ENCODE measurements at places on chromosomes 12 and 14.
A peak's percentile ranks its signal among the peaks of the same experiment; 100 is the strongest.

GRCh38 chr14:30849354-30849753 lies 25.0 kb upstream of the COCH start:
- no peak for DNase-seq

GRCh38 chr12:30440826-30441602 lies 254.7 kb downstream of the IPO8 start:
- DNase-seq, result peak; percentile 27

DNA sequence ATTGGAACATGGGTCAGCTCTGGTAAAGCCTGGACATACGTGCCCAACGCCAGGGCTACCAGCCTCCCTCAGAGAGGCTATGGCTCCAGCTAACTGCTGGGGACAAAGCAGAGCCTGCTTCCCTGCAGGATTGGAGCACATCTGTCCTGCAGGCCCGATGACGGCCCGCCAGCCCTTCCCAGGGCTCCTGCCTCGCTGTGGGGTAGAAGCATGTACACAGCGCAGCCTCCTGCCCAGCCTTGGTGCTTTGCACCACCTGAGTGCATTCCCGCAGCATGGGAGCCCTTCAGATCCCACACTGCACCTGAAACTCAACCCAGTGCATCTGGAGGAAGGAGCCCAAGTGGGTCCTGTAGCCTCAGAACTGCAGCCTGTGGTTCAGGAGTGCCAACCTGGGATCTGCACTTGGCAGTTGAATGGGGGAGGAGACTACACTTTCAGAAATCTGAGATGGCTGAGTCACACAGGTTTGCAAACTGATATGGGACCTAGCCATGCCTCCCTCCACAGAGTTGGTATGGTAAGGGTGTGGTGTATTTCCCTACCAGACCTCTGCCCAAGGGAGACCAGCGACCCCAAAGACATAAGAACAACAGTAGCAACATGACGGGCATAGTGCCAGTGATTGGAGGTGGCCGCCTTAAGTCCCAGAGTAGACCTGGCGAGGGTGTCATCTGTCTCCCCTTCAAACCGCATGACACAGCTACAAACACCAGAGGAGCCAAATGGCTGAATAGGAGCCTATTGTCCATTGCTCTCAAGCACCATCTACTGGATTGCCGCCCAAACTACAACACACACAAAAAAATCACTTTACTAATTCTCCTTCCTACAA lies 273.9 kb upstream of the MIS18BP1 start:
- DNase-seq, result peak; percentile 44

DNA sequence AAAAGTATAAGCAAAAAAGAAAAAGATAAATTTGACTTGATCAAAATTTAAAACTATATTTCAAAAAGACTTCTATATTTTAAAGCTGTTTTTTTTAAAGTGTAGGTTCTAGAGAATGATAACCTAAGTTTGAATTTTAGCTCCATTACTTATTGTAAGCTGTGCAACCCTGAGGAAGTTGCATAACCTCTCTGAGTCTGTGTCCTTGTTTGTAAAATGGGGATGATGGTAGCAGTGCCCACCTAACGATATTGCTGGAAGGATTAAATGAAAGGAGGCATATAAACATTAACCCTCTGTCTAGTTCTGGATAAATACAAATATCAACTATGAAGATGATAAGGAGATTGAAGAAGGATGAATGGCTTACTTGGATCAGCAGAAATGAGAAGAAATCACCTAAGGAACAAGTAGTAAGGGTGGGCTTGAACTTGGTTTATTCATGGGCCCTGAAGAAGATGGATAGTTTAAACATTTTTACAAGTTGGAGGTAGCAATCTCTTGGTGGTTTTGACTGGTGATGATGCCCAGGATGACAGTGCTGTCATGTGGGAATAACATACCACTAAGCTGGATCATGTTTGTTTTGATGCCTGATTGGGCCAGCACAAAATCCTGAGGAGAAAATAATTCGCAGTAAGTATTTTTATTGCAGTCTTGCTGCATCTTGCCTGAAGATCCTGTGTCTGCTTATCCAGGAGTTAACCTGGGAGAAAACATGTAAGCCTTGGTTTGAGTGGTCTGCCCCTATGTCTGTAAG lies 35.0 kb downstream of the TXNRD1 start:
- DNase-seq, result no peak

DNA sequence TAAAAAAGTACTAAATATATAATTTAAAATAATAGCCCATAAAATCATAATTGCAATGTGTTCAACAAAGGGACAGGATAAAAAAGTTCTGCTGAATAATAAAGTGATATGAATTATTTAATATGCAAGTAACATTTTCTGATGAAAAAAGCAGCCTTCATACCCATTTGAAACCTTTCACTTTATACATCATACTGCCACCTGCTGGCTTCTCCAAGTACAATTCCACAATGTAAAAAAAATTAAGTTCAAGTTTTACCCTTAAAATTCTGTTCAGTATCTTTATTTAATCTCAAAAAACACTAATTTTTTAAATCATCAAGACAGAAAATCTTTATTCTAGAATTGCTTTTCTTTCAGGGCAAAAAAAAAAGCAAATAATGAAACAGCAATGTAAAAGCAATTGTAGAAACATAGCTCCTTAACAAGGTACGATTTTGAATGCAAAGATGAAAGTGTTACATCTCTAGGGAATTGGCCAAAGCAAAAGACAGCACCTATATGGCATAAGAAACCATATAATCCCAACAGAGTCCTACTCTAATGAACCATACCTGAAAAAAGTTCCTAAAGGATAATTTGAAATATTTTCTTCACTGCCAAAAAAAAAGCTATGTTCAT lies 15.0 kb downstream of the MDM1 start:
- peak; percentile 56 for DNase-seq

GRCh38 chr12:102551186-102551585 lies 70.8 kb upstream of the IGF1 start:
- DNase-seq, result no peak

DNA sequence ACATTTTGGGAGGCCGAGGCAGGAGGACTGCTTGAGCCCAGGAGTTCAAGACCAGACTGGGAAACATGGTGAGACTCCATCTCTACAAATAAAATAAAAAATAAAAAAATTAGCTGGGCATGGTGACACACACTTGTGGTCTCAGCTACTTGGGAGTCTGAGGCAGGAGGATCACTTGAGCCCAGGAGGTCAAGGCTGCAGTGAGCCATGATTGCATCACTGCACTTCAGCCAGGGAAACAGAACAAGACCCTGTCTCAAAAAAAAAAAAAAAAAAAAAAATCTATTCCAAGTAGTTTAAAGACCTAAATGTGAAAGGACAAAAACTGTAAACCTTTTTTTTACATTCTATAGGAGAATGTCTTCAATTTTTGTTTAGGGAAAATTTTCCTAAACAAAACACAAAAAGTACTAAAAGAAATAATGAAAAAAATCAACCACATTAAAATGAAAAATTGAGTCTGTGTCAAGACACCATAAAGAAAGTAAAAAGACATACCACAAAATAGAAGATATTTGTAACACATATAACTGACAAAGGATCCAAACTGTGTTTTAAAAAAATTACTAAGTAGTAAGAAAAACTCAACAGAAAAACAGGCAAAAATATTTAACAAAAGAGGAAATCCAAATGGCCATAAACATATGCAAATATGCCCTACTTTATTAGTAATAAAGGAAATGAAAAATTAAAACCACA lies 17.0 kb downstream of the TMEM116 start:
- DNase-seq, result no peak

- DNase-seq, result no peak
These were observed 10.7 kb downstream of the TTC5 start for GRCh38 chr14:20295067-20295466.

DNA sequence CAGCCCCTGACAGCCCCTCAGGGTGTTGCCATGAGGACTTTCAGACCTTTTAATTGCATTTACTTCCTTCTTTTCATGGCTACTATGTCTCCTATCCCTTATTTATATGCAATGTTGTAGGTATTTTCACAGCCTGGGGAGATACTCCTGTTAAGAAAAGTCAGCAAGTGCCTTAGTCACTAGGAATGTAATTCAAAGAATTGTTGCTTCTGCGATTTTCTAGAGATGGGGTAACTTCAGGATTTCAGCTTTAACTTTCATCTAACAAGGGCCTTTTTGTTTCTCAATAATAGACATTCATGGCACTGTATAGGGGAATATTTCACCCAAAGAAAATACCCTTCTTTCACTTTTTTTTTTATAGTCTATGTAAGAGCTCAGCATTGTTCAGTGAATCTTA lies 533.3 kb upstream of the MIS18BP1 start:
- DNase-seq, result no peak

DNA sequence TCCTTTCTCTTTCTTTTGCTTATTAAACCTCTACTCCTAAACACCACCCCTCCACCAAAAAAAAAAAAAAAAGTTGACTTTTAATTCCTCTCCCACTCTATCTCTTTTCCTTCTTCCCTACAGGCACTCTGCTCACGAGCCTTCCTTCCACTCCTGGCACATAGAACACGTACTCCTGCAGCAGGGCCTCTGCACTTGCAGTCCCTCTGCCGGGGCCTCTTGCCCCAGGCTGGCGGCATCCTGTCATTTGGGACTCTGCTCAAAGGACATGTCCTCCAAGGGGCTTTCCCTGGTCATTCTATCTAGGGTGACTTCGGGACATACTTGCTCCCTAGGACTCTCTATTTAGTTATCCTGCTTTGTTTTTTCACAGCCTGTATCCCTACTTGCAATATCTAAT lies 7.7 kb downstream of the FOS start:
- DNase-seq, result no peak

GRCh38 chr12:127145929-127146789 lies 1120.8 kb upstream of the TMEM132C start:
- no peak for DNase-seq

GRCh38 chr12:79886917-79887519 lies 47.9 kb downstream of the PPP1R12A start:
- DNase-seq, result peak; percentile 72

DNA sequence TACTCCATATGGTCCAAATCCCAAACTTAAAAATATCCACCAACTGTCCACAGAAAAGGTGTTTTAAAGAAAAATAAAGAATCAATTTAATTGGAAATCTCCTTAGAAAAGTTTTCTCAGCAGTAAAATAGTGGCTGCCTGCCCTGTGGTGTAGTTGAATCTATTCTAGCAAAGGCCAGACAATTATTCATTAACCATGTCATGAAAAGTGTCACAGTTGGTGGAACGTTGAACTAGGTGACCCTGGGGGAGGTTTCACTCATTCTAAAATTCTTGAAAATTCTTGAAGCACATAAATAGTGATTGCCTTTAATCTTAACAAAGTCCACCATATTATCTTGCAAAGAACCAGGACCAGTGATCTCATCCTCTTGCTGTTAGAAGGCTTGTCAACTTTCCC lies 78.4 kb upstream of the GZMB start:
- no peak for DNase-seq

- no peak for DNase-seq
These were observed 27.3 kb downstream of the DLK1 start for GRCh38 chr14:100754020-100754419.

DNA sequence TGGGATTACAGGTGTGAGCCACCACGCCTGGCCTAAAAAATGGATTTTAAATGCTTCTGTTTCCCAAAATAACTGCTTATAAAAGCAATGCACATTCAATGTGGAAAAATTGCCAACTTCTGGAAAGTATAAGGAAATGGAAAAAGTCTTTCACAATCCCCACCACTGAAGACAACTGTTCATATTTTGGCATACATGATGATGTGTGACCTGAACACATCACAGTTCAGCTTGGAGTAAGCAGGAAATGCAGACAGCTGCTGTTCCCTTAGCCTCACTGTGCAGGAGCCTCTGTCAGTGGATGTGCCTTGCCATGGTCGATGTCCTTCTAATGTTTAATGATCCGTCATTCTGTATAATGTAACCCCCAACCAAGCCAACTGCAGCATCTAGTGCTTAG lies 5.2 kb downstream of the MTERF2 start:
- no peak for DNase-seq

GRCh38 chr12:113467142-113467501 lies 4.5 kb downstream of the LHX5 start:
- DNase-seq, result no peak

GRCh38 chr14:77103475-77103874 lies 5.4 kb downstream of the CIPC start:
- DNase-seq, result no peak

DNA sequence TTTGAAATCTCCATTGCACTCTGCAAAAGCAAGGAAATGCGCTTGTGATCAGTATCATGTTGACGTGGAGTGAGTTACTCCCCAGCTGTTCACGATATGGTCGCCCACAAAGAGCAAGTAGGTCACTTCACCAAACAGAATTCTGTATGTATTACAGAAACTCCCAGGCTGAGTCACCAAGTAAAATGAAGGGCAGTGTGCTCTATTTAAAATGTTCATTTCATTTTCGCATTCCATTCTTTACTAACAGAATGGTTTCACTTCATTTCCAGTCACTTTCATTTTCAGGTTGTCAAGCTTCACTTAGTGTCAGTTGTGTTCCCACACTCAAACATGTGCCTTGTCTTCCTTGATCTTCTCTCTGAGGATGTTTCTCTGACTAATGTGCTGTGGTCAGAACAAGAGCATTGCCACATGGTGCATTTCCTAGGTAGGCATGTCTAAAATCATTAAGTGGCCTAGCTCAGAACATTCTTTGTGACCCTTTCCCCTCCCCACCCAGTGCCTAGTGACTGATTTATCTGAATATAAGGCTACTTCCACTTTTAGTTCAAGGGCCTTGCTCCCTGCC lies 391.2 kb downstream of the RAD51B start:
- DNase-seq, result no peak

DNA sequence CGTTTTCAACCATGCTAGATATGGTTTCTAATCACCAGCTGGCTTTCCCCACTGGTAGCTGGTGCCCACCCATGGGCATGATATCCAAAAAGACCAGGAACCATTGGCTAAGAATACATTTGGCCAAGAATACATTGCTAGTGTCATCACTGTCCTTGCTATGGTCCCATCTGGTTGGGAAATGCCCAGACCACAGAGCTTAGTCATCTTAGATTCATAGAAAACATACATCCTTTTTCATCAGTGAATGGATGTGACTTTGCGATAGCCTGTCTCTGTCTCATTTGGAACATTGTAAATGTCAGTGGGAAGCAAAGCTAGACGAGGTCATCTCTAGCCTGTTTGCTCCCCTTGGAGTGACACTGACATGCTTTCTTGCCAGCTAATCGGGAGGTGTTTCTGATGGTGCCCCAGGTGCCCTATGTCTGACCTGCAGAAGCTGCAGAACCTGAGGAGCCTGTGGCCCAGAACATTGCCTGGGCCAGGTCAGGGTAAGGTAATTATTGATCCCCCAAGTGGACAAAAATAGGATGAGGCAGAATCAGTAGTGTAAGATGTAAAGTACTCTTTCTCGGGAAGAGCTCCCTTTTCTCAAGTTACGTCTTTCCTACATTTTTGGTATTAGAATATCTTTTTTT lies 194.8 kb downstream of the SLC41A2 start:
- no peak for DNase-seq

All from NCI-H526 (cell line).